ENCODE measurements at places on chromosomes 1 and 21.

GRCh38 chr1:47388891-47389238 is 27.2 kb upstream of the FOXE3 start:
- DNase-seq, result peak; percentile 67

DNA sequence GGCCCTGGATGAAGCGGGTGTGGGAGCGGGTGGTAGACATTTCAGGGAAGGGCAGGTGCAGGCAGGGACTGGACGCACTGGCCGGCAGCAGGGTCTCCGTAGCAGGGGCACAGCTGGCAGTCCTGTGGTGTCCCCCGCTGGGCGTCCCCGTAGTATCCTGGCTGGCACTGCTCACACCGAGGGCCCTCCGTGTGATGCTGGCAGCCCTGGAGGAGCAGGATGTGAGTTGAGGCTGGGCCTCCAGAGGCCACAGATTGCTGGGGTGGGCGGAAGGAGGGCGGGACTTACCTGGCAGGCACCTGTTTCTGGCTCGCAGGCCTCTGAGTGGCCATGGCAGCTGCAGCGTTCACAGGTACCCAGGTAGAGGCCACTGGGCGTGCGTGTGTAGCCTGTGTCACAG is 62.3 kb downstream of the LDLRAD2 start:
- DNase-seq, result no peak

DNA sequence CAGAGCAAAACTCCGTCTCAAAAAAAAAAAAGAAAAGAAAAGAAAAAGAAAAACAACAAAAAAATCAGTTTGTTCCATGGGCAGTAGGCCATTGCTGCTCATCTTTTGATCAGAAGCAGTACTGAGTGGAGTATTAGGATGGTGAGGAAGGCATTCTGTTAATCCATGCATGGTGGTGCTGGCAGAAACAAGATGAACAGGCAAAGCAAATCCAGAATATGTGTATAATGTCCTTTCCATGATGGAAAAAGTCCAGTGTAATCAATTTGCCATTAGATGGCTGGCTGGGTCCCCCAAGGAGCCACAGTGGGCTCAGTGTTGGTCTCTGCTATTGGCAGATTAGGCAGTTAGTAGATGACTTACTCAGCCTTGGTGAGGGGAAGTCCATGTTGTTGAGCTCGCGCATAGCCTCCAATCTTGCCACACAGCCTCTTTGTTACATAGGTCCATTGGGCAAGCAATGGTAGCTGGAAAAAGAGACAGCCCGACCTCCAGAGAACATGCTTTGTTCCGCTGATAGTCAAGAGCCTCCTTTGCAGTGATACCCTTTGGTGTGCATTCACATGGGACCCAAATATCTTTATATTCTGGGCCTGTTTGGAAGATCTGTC is 23.3 kb downstream of the H3-3A start:
- DNase-seq, result no peak

DNA sequence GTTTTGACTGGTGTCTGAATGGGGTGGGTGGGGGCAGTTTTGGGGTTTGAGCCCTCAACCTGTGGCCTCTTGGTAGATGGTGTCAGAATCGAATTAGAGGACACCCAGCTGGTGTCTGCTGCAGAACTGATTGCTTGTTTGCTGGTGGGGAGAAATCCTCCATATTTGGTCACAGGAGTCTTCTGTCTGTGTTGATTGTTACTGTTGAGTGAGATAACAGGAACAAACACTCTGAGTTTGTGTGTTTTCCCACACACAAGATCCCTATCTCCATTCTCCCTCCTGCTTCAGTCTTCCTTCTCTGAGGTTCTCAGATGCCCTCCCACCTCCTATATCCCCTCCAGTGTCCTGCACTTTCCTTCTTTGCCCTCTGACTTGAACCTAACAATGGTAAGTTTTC is 19.1 kb upstream of the CGN start:
- no peak for DNase-seq

DNA sequence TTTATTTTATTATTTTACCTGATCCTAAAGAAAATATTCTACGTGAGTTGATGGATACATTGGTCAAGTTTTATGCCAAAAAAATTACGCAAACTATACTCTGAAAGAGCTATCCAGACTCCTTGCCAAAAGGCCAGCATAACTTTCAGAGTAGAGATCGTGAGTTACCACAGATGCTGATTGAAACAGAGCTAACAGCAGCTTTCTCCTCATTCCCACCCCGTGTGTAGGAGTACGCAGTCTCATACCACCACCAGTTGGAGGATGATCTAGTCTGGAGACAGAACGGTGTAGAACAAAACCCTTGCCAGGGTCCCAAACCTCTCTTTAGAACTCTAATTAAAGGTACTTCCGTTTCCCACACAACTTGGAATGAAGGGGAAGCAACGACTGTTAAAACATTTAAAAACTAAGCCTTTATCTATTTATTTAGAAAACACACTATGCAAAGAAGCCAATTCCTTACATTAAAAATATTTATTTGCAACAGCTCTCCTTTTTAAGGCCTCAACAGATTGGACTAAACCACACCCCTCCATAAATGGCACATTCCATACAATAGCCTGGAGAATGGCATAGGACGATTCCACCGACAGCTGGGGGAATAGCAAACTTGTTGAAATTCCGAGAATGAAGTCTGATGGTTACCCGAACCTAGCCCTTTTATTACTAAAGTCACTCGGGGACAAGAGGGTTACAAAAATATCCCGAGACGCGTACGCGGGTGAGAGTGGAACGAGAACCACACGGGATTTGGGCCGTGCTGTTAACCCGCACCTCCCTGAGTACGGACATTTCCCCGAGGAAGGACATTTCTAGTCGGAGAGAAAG is 1.4 kb downstream of the NUCKS1 start:
- peak; percentile 52 for DNase-seq

DNA sequence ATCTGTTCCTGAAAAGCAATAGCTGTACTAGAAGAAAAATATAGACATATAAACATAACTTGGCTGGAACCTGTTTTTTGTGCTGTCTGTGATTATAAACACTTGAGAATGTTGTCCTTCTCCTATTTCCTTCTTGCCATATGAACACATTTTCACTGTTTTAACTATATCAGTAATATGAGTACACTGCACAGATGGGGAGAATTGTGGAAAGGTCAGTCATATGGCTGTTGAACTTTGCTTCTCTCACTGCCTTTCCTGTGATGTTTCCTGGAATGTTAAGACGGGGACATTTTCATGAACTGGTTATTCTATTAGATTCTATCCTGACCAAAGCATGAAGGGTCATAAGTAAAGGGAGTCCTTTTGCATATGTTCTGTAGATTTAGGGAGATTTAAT is 24.9 kb downstream of the HMCN1 start:
- no peak for DNase-seq

DNA sequence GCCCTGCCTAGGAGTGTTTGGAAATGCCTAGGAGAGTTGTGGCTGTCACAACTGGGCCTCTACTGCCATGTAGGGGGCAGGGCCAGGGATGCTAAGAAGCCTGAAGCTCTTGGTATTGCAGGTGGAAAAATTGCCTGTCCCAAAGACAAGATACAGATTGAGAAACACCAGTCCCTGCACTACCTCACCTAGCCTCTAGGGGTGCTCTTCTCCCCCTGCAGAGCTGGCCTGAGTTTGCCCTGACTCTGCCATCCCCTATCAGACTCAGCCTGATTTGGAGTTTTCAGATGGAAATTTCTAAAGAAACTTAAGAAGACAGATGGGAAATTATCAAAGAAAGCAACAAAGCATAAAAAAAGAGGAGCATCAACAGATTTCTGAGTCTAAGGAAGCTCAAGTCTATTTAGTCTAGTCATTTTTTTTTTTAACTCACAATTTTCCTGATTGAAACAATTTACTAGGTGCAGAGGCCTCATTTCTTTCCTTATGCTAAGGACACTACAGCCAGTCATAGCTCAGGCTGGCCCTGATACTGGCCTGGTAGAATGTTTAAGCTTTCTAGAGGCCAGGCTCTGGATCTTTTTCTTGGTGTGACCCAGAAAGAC is 61.4 kb upstream of the LRRN2 start:
- DNase-seq, result peak; percentile 52

GRCh38 chr1:226702957-226703831 is 35.9 kb downstream of the ITPKB start:
- peak; percentile 89 for DNase-seq
